BE2C (cell line): ENCODE measurements at places on chromosomes 2 and 18.

DNA sequence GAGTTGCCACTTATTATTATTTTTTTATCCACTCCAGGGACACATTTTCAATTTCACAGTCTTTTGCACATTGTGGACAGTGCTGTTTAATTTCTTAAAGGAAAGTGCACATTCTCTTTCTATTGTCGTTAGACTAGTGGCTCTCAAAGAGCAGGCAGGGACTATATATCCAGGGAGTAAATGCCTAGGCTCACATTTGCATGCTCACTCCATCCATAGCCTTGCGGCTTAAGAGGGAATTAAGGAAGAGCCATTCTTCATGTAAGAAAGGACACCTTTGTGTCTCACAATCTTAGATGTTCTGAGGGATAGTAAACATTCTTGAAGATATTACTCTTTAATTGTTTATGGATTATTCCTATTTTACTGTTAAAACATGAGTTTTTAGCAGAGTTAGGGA, 70.8 kb downstream of the FIGN start:
- DNase-seq, result no peak

GRCh38 chr2:96631804-96632435, 6.2 kb downstream of the KANSL3 start:
- no peak for DNase-seq

DNA sequence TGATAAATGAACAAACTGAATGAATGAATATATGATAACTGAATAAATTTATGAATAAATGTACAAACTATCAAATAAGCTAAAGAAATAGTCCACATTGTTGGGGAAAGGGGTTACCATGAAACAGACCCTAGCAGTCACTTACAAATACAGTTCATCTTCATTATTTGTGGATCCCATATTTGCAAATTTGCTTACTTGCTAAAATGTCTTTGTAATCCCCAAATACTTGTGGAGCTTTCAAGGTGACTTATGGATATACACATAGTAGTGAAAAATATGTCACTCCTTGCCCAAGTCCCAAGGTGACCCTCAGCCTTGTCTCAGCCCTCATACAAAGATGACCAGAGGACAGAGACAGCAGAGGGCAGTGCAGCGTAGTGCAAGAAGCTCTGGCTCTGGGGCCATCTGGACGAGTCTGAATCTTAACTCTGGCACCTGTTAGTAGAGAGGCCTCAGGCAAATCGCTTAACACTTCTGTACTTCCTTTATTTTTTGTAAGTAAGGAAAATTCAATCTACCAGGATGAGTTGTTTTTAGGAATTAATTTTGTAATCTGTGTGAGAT, 3.1 kb downstream of the PAIP2B start:
- DNase-seq, result peak; percentile 43

DNA sequence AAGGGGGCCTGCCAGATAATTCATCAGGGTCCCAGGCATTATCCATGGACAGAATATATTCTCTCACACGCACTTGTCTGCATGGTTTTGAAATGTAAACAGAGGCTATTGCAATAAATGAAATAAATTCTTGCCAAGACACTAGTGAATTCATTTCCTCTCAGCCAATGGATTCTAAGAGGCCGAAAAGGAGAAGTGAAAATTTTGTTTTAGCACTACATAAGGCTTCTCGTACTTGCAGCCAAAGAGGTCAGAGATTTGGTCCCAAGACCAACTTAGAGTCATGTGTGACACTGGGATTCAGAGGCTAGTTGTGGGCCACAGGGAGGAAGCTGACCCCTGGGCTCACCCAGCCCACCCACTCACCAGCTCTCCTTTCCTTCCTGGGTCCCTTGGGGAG, 184.1 kb upstream of the GLI2 start:
- no peak for DNase-seq

DNA sequence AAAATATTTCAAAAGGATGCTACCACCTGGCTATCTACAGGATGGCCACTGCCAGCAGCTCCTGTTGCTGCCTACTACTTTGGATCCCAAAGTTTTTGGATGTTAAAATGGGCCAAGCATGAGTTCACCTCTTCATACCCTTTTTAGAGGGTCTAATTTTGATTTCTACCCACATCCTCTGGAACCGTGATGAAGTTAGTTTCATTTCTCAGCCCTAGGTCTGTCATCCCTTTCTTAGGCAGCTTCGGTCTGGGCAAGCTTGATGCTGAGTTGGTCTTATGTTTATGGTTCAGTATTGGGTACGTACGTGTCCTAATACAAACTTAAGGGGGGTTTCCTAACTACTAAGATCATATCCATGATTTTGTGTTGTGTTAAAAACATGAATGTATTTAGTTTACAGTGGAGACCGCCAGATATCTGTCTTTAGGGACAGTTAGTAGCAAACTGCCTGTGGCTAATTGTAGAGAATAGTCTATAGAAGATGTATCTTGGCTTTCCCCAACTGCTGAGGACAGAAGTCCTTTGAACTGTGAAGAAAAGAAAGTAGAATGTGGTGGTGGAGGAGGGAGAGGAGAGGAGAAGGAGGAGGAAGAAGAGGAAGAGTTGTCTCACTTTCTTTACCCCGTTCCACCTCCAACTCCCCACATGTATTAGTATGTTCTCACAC, 184.9 kb downstream of the UBE2E3 start:
- no peak for DNase-seq

DNA sequence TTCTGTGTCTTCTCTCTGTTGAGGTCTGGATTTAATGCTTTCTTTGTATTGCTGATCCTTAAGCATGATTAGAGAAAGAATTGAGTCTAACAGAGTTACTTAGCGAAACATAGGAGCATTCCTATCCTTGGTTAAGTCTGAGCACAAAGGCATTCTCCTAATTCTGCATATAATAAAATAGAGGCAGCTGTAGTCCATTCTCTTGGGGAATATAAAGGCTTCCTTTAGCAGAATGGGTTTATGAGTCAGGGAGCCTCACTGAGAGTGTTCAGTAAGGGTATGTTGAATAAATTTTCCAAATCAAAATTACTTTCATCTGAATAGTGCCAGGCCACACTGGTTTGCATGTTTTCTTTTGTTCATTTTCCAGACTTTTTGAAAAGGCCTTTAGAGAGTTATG, 101.5 kb downstream of the GALNT1 start:
- DNase-seq, result no peak
